ENCODE measurements at places on chromosomes 6 and 20. TPM values are rescaled to one million over a fixed set of nuclear protein-coding genes. Genes with fewer than 3 reads are reported as not detected.

KCNK17 gene
- total RNA-seq = not detected

OR2H2 gene
- total RNA-seq = not detected

IL17F gene
- total RNA-seq = not detected

CLIC5 gene
- total RNA-seq = 0.14 TPM

SMIM28 gene
- not detected for total RNA-seq

IL17A gene
- not detected for total RNA-seq

MTFR2 gene
- total RNA-seq = 7.4 TPM

TPBG gene
- total RNA-seq = 9.0 TPM

TMEM244 gene
- total RNA-seq = not detected

HSPA1L gene
- 0.74 TPM for total RNA-seq

PRPH2 gene
- 0.48 TPM for total RNA-seq

MROH8 gene
- 2.7 TPM for total RNA-seq

RNF182 gene
- 0.78 TPM for total RNA-seq

VSX1 gene
- total RNA-seq = not detected

All from endothelial cell of umbilical vein (primary cell).